ENCODE measurements at places on chromosomes 12 and 14.

- DNase-seq, result no peak
These were observed 1.3 kb upstream of the MAP3K9 start for GRCh38 chr14:70810621-70811020.

DNA sequence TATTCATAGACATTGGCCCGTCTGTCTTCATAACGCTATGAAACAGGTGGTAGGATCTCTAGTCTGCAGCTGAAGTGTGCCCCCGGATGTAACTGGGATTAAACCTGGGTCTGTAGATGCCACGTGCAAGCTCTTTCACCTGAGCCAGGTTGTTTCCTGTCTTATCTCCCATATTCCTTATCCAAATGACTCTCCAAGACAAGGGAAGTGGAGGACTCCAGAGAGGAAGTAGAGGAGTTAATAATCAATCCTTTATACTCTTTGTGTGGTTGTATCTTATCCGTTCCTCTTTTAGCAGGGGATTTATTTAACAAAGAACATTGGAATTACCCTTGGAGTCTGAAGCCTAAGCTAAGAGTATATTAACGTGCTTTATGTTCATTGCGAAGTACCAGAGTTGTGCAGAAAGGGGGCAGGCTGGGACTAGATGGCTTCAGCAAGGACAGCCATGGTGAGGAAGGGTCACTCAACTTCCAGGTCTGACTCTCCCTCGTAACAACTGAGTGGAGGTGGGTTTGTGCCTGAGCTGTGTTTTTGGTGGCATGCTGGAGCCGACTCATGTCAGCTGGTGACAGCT lies 82.8 kb downstream of the RIN3 start:
- no peak for DNase-seq

DNA sequence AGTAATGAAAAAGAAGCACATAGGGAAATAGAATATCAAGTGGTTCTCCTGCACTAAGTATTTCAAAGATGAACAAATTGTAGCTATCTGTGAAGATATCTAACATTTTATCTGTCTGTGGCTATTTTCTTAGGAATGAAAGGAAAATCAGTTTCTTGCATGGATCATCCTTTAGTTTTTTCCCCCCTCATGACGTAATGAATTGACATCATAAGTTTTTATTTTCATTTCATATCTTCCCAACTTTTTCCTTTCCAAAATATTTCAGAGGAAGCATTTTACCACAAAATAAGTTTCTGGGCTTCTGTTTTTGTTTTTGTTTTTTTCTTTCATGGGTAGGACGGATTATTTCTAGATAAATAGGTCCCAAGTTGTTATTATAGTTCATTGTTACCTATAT lies 996.6 kb downstream of the TMEM121 start:
- DNase-seq, result no peak

DNA sequence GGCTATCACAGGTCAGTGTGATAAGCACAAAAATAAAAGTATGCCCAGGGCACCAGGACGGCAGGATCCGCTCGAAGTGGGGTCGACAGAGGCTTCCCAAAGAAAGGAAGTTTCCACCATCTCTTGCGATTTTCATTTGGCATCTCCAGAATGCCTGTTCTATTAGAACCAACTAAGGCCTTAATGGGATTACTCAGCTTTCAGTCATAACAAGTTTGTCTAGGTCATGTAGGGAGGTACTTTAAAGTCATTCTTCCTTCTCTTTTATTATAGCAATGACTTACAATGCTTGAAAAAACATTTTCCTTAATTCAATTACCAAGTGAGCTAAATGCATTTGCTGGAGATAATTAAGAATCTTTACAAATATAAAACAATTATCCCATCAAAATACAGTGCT lies 83.6 kb upstream of the DIO3 start:
- no peak for DNase-seq

GRCh38 chr14:104349950-104350349 lies 211.6 kb downstream of the KIF26A start:
- no peak for DNase-seq

Measured in activated CD4-positive, alpha-beta T cell treated with anti-CD3 and anti-CD28 coated beads for 1 hour (primary cell).